ENCODE measurements at places on chromosomes 16 and 17.
A peak's percentile ranks its signal among the peaks of the same experiment; 100 is the strongest.

GRCh38 chr16:87955302-87956097 is 4.3 kb downstream of the BANP start:
- peak; percentile 29 for DNase-seq

DNA sequence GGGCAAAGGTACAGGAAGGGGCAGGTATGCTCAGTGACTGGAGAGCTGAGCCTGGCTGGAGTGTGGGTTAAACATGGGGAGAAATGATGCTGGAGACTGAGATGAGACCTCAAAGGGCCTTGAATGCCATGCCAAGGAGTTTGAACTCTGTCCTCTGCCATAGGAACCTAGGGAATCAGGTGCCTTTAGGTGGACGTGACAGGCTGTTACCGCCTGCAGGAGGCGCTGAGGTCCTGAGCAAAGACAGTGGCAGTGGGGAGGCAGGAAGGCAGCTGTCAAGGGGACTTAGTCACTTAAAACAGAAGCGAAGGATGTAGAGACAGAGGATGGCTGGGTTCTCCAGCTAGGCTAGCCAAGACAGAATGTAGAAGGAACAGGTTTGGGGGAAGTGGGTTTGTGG is 9.1 kb downstream of the PSMB3 start:
- DNase-seq = peak; percentile 42

DNA sequence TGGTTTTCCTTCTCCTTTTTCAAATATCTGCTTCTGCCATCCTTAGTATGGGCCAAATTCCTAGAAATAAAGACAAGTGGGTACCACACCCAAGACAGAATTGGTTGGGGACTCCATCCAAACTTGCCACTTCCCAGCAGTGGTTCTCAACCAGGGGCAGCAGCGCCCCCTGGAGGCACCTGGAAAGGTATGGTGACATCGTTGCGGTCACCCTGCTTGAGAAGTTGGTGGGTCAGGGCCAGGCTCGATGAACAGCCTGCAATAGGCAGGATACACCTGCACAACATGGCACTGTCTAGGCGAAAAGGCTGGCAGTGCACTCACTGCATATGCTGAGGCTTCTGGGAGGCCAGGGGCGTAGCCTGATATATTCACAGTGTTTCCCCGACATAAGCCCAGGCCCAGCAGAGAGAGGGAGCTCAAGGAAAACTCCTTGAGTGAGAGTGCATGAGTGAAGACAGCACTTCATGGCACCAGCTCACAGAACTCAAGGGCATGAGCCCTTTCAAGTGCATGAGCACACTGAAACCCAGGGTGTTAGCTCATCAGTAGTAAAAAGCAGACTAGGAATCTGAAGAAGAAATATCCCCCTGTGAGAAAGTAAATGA is 57.7 kb downstream of the CMC2 start:
- peak; percentile 46 for DNase-seq

- DNase-seq = no peak
Measured at GRCh38 chr16:56281249-56281805, 90.0 kb downstream of the GNAO1 start.

DNA sequence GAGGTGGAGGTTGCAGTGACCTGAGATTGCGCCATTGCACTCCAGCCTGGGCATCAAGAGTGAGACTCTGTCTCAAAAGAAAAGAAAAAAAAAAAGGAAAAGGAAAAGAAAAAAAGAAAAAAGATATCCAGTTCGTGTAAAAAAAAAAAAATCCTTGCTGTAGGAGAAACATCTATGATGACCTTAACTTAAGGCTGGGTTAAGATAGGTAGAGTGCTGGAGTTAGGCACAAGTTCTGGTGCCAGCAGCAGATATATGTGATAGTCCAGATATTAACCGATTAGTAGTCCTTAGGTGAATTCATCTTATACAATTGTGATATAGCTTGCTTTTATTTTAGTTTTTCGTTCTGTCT is 17.2 kb downstream of the PSMD11 start:
- DNase-seq = no peak

GRCh38 chr16:24839347-24839972 is 6.3 kb upstream of the SLC5A11 start:
- DNase-seq = no peak
